ENCODE measurements at places on chromosomes 4 and X.

GRCh38 chrX:24023972-24024669 lies 2.9 kb downstream of the KLHL15 start:
- DNase-seq: no peak

DNA sequence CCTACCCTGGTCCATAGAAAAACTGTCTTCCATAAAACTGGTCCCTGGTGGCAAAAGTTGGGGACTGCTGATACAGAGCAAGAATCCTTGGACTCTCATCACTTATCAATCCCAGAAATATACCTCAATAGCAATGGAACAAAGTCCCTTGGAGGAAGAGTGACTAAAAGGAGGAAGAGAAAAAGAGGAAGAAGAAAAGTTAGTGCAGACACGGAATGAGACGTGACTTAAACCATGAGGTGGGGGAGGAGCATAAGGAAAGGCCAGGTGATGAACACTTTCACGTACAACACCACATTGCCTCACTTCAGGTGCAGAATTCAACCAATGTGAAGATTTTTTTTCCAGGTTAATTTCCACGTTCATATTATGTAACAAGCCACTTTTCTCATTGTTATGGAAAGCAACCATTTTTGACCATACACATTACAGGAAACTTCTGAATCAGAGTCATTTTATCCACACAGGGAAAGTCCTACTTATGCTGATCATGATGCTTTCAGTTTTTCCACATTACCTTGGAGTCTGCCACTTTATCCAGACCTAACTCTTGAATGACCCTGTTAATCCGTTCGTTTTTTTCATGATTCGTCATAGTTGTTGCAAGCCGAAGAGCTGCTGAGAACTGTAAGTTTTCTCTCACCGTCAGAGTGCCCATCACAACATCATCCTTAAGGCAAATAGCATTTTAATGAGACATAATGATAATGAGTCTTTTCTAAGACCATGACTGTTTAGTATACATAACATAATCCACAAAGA lies 27.7 kb downstream of the ABCG2 start:
- no peak for DNase-seq

DNA sequence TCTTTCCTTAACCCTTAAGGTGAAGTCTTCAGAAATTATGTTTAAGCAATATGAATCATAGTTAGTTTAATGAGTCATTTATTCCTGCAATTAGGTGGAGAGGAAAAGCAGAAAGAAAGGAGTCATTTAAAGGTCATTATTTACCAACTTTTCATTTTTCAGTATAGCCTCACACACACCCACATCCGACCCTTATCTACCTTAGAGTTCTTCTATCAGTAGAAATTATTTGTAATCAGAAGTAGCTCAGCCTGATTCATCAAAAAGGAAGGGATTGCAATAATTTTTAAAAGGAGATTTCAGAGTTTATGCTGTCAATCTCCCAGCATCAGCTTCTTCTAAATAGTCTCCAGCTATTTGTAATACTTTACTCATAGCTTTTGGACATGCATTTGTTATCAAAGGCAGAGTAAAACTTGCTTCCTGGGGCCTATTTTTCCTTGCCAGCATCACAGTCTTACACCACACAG lies 5.9 kb downstream of the ANXA10 start:
- no peak for DNase-seq

DNA sequence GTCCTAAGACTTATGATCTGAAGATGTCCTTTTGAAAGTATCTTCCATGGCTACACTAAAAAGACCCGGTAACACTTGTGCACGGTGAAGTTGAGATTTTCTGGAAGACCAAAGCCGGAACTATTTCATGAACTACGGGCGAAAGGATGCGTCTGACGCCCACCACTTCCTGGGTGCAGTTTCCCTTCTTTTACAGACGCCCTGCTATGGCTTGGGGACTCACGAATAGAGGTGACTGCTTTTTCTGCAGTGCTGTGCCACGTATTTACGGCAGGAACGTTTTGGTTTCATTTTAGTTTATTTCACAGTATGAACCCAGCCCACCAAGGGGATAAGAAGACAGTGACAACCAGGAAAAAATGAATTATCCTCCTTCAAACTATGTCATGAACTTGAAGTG lies 180.4 kb downstream of the AFAP1 start:
- no peak for DNase-seq

DNA sequence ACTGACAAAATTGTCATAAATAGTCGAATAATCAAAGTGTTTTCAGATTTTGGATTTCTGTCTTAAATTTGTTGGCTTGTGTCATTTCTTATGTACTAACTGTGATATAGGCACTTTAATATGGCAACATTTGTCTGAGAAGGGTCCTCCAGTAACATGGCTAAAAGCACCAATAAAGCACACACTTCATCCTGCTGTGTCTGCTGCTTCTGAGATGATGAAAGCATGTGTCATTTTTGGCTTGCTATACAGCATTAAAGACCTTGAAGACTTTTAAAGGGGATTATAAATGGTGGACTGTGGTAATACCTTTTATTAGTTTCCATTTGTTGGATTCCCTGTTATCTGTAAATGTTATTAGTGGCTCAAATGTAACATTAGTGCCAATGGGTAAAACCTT lies 551.8 kb upstream of the GRID2 start:
- no peak for DNase-seq

DNA sequence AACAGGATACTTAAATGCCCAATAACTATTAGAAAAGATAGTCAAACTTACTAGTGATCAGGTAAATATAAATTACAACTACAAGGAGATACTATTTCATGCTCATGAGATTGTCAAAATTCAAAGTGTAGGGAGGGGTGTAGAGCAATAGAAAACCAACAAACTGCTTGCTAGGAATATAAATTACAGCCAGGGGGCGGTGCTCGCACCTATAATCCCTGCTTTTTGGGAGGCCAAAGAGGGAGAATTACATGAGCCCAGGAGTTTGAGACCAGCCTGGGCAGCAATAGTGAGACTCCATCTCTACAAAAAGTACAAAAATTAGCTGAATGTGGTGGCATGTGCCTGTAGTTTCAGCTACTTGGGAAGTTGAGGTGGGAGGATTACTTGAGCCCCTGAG lies 556.5 kb upstream of the NR3C2 start:
- DNase-seq: no peak

DNA sequence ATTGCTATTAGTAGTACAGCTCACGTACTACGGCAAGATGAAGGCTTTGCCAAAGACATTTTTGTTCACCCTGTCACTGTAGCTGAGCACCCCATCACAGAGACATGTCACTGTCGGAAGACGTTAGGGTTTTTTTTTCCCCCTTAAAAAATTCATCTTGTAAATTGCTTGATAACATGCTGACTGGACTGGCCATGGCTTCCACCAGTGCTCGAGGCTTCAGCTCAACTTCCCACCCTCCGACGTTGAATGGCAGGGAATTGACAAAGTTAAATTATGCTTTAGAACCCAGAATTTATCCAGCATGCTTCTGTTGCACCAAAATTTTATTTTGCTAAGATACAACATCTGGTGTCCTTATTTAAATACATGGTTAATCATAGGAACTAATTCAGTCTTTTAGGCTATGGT lies 707 bp upstream of the OTUD4 start:
- no peak for DNase-seq

GRCh38 chrX:119468551-119469312 lies 488 bp downstream of the SLC25A5 start:
- DNase-seq: peak; percentile 91

DNA sequence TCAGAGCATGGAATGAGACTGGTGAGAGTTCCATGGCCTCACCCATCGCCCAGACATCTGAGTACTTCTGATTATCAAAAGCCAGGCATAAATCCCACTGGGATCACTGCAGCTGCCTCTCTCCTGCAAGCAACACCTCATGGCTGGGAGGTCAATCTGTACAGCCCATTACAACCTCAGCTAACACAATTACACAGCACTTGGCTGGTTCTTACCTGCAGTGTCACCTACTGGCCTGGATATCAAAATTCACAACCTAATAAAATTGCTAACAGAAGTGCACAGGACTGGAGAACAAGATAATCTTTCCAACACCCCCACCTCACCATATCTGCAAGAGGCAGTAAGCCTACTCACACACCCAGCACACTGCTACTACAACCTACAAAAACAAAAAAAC lies 341.7 kb upstream of the NDST3 start:
- no peak for DNase-seq

DNA sequence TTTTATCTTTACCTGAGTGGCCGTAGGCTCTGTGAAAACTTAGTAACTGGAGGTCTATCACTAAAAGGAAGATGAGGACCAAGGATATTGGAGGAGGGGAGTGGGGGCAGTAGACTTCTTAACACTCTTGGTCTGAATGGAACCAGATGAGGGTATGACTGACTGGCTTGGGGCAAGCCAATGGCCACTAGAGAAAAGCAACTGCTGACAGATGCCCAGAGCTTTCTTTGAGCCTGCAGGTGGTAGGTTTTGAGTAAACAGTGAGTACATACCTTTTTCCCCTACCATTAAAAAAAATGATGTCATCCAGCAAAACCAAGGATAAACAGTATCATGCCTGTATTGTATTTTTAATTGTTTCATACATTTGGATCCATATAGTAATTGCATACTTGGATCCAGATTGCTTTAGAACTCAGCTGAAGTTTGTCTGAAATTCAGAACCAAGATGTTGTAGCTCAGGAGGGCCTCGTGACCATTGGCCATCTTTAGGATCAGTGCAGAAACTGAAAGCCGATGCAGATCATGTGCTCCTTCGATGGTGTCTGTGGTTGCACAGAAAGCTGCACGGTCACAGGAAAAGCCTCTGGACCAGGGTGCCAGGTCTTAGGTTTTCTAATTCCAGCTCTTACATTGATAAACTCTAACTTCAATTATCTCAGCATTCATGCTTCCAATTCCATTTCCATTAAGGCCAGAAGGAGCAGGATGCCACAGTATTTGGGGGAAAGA lies 131.0 kb downstream of the PDGFRA start:
- DNase-seq: no peak

DNA sequence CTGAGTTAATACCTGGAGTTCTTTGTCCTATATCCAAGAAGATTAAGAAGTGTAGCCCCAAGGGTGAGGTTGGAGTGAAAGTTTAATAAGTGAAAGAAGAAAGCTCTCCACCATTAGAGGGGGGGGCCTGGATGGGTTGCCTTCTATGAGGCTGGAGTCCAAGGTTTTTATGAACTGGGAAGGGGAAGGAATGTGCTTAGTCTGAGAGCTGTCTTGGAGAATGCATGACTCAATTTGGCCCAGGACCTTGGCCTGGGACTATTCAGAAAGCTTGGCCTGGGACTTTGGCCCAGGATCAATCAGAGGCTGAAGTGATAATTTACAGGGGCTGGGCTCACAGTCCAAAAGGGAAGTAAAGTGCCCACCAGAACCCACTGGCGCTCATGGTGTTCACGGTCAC lies 1049.0 kb upstream of the GRIA3 start:
- no peak for DNase-seq

DNA sequence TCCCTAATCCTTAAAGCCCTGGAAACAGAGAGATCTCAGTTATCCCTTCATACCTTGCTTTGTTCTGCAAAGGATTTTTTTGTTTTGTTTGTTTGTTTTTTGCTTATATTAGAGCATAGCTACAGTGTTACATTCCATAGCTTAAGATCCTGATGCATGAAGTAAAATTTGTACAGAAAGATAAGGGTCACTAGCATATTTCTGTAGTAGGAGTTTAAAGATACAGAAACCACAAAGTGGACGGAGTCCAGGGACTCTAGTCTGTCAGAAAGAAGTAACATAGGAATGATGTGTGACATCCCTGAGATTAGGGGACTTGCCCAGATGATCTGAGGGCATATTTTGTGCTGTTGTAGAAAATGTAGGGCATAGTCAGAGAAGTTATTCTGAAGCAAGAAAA lies 151.9 kb upstream of the PLAC1 start:
- no peak for DNase-seq

DNA sequence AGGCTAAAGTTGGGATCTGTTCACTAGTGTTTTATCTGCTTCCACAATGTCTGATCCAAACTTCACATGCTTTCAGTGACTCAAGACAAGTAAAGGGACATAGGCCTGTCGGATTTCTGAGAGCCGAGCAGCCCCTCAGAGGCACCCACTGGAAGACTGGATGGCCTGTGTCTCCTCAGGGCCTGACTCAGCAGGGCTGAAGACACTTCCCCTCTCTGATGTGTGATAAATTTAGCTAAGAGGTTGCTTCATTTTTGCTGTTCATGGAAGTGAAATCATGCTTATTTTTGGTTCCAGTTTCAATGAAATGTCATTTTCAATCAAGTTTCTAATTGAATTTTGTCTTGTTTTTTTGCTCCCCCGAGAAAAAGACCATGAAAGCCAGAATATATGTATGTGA lies 93.7 kb downstream of the MXRA5 start:
- no peak for DNase-seq

GRCh38 chr4:5932035-5932568 lies 39.2 kb upstream of the CRMP1 start:
- no peak for DNase-seq

- no peak for DNase-seq
Measured at GRCh38 chr4:152896811-152897210, 39.3 kb upstream of the FHDC1 start.

GRCh38 chrX:24789047-24789446 lies 95.3 kb downstream of the POLA1 start:
- DNase-seq: no peak

DNA sequence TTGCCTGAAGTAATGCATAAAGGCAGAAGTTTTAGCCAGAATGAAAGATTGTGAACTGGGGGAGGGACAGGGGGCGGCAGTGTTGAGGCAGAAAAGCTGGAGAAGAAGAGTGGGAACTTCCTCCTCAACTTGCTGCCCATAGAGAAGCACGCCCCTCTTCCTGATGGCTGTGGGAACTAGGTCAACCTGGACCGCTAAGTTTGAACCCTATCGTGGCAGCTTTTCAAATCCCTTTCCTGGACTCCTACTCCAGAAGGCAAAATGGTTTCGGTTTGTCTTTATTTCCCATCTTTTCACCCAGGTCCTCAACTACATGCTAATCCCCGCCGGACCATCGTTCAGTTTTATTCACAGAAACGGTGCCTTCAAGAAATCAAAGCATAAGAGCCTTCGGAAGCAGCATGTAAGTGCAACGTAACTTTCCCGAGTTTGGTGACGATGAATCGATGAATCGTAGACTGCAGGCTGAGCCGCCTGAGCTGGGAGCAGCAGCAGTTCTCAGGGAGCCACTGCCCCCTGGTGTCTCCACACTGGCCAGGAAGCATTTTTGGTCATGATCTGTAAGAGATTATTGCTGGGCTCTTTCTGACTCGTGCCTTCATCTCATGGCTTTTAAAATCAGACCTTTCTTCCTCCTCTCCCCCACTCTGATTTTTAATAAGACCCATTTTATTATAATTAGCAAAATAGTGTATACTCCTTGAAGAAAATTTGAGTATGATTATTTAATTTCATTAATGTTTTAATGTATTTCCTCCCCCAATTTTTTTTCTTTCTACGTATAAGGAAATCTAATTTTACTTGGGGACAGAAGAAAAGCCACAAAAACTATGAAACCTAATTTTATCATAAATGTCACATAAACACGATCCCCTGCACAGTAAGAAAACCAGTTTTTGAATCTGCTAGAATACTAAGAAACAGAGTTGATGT lies 21.4 kb downstream of the SPINK2 start:
- peak; percentile 81 for DNase-seq

GRCh38 chr4:10697086-10697485 lies 12.5 kb upstream of the CLNK start:
- no peak for DNase-seq

GRCh38 chr4:62119195-62119594 lies 919.1 kb downstream of the ADGRL3 start:
- no peak for DNase-seq

- DNase-seq: no peak
Measured at GRCh38 chrX:41796046-41796445, 72.1 kb downstream of the GPR82 start.

Data from ovary (tissue), 10 donors.